ENCODE measurements at places on chromosomes 11 and 22. TPM values are rescaled to one million over a fixed set of nuclear protein-coding genes. Genes with fewer than 3 reads are reported as not detected.

DNA sequence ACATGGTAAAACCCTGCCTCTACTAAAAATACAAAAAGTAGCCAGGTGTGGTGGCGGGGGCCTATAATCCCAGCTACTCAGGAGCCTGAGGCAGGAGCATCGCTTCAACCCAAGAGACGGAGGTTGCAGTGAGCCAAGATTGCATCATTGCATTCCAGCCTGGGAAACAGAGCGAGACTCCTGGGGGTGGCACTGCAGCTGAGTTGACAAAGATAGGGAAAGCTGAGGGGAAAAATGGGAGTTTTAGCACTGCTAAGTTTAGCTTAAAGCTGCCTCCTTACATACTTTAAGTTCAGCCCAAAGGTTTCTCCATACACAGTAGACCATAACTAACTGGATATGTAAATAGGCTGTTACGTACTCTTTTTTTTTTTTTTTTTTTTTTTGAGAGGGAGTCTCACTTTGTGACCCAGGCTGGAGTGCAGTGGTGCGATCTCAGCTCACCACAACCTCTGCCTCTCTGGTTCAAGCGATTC, 9.0 kb upstream of the USP28 start:
- DNase-seq, result no peak

DNA sequence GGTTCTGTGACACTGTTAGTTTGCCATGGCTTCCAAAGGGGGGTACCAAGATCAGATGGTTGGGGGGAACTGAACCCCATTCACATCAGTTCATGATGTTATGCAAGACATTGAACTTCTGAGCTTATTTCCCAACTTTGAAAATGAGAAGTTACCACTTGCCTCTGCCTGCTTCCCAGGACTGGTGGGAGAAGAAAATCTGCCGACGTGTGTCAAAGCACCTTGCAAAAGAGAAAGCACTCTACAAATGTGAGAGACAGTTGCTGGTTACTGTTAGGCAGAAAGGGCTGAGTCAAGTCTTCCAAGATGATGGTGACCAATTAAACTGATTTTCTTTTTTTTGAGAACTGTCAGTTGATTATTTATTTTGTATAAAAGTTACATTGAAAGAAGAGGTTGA, 45.6 kb downstream of the SMCO4 start:
- DNase-seq, result no peak

GRCh38 chr22:23180893-23181720, 798 bp downstream of the BCR start:
- DNase-seq, result no peak

GRCh38 chr22:27408068-27408467, 393.5 kb downstream of the MN1 start:
- no peak for DNase-seq

- DNase-seq, result peak; percentile 40
Observed at GRCh38 chr11:11993839-11994238, 14.6 kb downstream of the DKK3 start.

DNA sequence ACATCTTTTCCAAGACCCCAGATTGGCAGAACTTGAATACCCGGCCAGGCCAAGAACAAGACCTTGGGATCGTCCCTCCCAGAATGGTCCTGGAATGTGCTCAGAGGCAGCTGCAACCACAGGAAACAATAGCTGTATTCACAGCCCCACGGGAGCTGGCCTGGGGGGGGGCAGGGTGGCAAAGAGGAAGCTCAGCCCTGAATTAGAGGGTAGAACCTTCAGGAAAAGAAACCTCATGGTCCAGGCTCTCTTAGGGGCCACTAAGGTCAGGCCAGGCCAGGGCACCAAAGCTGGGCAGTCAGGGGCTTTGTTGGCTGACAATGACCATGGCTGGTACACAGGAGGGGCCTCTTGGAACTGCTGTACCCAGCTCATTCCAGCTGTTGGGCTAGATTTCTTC, 17.3 kb downstream of the RPL27A start:
- no peak for DNase-seq

DNA sequence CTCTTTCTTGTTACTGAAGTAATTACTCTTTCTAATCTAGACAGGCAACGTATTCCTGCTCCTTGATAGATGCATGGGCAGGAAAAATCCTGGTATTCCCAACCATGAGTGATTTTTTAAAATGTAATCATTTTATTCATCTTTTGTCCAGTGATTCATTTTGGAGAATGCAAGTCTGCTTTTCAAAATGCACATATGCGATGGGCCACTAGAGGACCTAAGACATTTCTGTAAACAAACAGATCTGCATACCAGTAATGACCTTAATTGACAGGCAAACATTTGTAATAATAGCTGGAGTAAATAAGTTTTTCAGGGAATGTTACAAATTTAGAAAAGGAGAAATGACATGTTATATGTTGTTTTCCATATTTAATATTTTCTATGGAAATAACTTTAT, 1167.6 kb downstream of the JRKL start:
- no peak for DNase-seq

DNA sequence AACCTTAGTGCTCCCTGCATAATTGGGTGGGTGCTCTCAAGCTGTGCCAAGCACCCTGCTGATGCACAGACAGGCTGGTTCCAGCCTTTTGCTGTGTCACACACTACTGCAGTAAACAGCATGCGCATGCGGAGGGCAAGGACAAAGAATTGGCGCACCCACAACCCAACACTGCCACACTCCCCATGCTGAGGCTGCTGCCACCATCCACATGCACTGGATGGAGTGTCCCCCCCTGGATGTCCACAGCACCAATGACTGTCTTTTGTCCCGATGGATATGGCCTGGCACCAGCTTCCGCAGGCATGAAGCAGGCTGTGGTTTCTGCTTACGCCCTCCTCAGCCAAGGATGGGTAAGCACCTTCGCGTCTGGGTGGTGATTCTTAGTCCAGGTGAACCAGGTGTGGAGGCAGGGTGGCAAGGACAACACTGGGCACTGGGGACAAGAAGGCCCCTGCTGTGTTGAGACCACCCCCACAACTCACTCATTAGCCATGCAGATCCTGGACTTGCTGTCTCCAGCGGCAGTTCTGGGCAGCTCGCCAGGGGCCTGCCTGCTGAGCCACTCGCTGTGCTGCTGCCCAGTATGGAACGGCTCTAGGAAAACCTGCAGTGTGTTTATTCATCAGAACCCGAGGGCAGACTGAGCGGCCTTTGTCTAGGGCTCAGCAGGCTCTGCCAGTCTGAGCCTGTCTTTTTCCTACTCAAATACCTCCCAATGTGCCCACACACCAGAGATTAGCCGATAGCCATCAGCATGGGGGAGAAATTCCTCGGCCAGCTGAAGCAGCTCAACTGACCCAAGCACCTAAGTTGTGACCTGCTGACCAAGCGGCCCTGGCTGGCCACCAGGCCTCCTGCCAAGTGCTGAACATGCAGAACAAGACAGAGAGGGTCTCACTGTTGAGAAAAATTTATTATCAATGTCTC, 8.2 kb upstream of the NAP1L4 start:
- peak; percentile 74 for DNase-seq

GRCh38 chr11:118921929-118922744, 3.6 kb downstream of the BCL9L start:
- no peak for DNase-seq

GRCh38 chr11:518463-519202, 11.6 kb upstream of the RNH1 start:
- DNase-seq, result peak; percentile 92

- no peak for DNase-seq
Observed at GRCh38 chr11:88508418-88508758, 170.9 kb upstream of the CTSC start.

- DNase-seq, result no peak
Observed at GRCh38 chr11:59097113-59097708, 9.8 kb upstream of the FAM111B start.

DNA sequence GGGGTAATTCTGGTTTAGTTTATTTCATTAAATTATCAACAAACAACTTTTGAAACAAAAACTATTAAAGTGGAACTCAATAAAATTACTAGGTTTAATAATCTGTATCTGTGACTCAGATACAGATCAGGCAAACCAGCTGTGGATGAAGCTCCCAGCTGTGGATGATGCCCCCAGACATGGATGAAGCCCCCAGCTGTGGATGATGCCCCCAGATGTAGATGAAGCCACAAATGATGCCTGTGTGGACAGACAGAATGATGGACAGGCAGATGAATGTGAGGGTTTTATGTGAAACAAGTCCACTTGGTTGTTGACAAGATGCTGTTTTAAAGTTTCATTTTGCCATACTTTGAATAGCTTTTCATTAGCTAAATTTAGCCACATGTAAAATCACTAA, 5.8 kb upstream of the ZNF74 start:
- DNase-seq, result no peak

GRCh38 chr11:1793081-1793480, 29.4 kb upstream of the CTSD start:
- DNase-seq, result no peak

DNA sequence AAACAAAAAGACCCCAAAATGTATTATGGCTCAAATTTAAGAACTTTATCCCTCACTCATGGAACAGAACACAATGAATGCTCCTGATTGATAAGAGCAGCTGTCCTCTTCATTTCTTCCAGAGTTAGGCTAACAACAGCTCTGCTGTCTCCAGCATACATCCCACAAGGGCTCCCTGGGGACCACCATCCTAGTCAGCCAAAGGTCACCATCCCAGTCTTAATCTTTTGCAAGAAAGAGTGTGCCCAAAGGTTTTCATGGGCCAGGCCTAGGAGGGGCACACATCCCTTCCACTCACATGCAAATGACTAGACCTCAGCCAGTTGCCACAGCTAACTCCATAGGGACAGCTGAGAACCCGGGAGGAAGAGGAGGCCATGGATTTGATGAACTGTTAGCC, 555.3 kb downstream of the BUD13 start:
- DNase-seq, result no peak

DNA sequence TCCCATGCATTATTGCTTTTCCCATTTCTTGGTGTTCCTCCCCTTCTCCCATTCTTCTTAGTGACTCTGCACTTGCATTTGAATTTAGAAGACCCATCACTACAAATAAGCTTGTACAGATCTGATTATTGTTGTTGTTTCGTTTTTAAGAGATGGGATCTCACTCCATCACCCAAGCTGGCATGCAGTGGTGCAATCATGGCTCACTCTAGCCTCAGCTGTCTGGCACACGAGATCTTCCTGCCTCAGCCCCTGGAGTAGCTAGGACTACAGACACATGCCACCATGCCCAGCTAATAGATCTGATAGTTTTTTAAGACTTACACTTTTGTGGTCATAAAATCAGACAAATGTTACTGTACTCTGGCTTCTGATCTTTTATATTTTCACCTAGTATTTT, 252.1 kb downstream of the DDX10 start:
- no peak for DNase-seq

- DNase-seq, result no peak
Observed at GRCh38 chr11:1932105-1932480, 12.6 kb downstream of the TNNT3 start.

- no peak for DNase-seq
Observed at GRCh38 chr11:23846902-23847422, 649.9 kb upstream of the LUZP2 start.

- DNase-seq, result no peak
Observed at GRCh38 chr11:76282811-76283595, 76.7 kb upstream of the WNT11 start.

GRCh38 chr11:12762278-12762677, 88.1 kb downstream of the TEAD1 start:
- no peak for DNase-seq

DNA sequence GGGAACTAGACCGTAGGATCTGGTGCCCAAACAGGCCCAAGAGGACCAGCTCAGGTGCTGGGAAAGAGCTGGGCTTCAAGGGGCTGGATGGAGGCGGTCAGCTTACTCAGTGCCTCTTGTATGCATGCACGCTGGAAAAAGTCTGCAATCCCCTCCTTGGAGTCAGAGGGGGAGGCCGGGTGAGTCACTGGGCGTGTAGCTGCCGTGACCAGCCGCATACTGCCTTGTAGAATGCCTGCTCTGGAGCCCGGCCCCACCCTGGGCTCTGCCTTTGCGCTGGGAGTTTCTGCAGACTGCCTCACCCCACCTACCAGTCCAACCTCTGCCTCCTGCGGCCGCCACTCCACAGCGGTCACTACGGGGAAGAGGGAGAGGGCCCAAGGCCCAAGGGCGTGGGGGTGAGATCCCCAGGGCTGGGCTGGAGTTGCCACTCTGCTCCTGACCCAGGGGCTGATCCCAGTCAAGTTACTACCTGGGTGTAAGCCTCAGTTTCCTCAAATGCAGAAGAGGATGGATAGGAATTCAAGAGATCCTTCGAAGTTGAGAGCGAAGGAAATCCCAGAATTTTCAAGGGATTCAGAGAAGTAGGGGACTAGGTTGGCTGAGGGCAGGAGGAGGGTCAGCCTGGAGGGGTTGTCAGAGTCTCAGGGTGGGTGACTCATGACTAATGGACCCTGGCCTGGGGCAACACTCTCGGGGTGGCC, 4.2 kb downstream of the MRGPRF start:
- DNase-seq, result peak; percentile 92

DNA sequence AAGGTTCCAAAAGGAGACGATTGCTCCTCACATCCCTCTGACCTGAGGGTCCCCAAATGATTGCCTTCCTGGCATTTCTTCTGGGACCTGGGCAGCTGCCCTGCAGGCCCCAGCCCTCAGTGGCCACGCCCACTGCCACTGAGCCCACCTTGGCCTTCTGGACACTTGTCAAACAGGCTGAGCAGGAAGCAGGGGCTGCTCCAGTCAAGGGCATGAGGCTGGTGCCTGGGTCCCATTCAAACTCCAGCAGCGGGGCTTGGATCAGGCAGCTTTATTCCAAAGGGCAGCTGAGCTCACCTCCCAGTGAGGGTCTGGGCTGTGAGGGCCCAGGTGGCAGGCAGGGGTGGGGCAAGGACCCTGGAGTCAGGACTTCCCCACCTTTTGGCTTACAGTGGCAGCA, 13.6 kb downstream of the KCTD17 start:
- no peak for DNase-seq

- DNase-seq, result no peak
Observed at GRCh38 chr22:45897736-45898135, 79.2 kb downstream of the WNT7B start.

- no peak for DNase-seq
Observed at GRCh38 chr22:22040908-22041307, 58.3 kb upstream of the TOP3B start.

DNA sequence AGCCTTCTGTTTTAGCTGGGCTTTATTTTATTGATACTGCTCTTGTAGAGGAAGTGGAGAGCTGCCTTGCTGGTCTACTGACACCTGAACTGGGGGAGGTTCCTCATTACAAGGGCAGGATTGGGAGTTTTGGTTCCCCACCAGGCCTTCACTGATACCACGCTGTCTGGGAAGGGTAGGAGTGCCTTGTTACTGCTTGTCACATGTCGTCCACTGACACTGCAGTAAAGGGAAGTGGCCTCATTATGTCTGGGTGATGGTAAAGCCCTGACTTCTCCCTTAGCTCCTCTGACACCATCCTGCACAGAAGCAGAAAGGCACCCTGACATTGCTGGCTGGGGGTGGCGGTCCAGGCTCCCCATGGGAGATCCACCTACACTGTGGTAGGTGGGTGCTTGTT, 38.7 kb upstream of the ELF5 start:
- no peak for DNase-seq

- no peak for DNase-seq
Observed at GRCh38 chr11:128271401-128271800, 316.0 kb downstream of the ETS1 start.

WNT7B gene
- polyA plus RNA-seq, result 1.5 TPM

THY1 gene
- polyA plus RNA-seq, result 2.4 TPM

ELFN2 gene
- polyA plus RNA-seq, result 0.28 TPM

PICK1 gene
- 26.8 TPM for polyA plus RNA-seq

HBG2 gene
- 0.50 TPM for polyA plus RNA-seq

RFPL3 gene
- polyA plus RNA-seq, result not detected

CYP2D6 gene
- polyA plus RNA-seq, result 2.8 TPM

AQP11 gene
- 0.12 TPM for polyA plus RNA-seq

MMP27 gene
- polyA plus RNA-seq, result not detected

ACR gene
- not detected for polyA plus RNA-seq
